ENCODE measurements at places on chromosomes 2 and 18.
A peak's percentile ranks its signal among the peaks of the same experiment; 100 is the strongest.

DNA sequence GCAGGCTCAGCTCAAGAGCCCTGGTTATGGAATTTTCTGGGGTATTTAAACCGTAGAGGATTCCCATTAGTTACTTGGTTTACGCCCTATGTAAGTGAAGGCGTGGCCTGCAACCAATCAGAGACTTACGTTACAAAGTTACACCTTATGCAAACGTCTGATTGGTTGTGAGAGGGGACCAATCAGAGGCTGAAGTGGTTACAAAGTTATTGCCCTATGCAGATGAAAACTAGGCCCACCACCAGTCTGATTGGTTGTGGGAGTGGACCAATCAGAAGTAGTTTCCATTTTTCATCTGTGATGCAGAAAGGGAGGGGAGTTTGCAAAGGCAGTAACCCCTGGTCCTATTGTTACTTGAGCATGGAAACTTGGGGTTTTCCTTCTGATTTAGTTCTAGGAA is 49.1 kb downstream of the DLGAP1 start:
- DNase-seq = no peak

DNA sequence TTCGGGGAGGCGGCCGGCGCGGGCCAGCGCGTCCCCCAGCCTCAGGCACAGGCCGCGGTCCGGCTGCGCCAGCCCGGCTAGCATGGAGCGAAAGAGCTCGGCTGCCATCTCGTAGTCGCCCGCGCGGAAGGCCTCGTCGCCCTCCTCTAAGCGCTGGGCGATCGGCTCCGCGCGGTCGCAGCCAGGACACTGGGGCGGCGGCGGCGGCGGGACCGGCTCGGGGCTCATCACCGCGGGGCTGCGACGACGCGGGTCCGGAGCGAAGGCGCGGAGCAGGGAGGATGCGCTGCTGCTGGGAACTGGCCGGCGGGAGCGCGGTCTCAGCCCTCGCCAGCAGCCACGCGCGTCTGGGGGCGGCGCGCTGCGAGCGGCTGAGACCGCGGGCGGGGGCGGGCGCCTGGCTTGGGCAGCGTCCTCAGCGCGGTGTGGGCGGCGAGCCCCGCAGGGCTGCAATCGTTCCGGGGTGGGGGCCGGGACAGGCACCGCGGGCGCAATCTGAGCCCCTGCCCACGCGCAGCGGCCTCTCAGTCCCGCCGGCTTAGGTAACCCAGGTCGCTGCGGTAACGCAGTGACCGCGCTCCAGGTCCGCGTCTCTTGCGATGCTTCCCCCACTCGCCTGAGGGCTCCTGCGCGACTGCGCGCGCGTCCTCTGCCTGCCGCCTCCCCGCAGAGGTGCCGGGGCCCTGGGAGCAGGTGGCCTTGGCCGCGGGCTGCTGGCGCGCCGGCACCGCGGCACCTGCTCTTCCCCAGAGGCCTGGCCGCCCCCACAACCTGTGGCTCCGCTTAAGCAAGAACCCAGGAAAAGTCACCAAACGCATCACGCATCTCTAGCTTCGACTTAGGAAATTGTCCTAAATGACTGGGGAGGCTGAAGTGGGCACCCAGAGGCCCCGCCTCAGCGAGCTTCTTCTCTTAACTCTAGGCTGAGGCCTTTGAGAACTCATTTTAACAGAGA is at the start of gene LONRF2:
Gene LONRF2, minus strand, starts transcription at position 636 of the 955 bp plus-strand sequence. Its CDS starts 408 bp downstream, at position 228.
- no peak for DNase-seq

DNA sequence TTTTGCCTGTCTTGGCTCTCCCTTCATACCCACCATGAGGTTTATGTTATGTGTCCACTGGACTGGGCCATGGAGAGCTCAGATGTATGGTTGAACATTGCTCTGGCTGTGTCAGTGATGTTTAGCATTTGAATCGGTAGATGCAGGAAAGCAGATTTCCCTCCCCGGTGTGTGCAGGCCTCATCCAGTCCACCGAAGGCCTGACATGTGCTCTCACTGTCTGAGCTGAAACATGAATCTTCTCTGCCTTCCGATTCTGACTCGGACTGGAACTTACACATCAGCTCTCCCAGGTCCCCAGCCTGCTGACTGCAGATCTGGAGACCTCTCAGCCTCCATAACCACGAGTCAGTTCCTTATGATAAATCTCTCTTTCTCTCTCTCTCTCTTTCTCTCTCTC is 72.4 kb upstream of the SLC66A3 start:
- DNase-seq = no peak

DNA sequence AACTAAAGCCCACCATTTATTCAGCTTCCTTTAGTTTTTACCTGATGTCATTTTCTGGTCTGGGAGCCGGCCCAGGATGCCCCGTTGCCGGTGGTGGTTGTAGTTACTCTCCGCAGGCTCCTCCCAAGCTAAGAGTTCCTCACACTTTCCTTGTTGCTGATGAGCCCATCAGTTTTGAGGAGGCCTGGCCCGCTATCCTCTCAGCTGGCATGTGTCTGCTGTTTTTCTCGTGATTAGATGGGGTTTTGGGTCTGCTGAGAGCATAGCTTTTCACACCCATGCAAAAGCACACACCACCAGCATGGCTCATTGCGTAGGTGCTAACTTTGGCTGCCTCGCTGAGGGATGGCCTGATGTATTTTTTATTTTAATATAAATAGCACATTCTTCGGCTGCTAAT is 72.1 kb downstream of the PSMG2 start:
- DNase-seq = peak; percentile 16

DNA sequence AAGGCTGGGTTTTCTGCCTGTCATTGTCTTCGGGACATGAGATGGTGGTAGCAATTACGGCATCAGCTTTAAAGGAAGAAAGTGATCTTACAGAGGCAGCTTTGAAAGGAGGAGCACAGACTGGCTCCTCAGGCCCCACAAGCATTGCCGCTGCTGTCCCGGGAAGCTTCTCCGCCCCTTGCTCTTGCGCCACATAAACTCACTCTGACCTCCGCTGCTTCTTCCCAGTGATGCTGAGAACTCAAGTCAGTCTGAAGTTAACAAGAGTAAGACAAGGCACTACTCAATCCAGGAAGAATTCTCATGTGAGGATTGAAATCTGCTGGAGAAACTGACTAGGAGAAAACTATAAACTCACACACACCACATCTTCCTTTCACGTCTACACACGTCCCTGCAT is 112.4 kb upstream of the RIOK3 start:
- no peak for DNase-seq

DNA sequence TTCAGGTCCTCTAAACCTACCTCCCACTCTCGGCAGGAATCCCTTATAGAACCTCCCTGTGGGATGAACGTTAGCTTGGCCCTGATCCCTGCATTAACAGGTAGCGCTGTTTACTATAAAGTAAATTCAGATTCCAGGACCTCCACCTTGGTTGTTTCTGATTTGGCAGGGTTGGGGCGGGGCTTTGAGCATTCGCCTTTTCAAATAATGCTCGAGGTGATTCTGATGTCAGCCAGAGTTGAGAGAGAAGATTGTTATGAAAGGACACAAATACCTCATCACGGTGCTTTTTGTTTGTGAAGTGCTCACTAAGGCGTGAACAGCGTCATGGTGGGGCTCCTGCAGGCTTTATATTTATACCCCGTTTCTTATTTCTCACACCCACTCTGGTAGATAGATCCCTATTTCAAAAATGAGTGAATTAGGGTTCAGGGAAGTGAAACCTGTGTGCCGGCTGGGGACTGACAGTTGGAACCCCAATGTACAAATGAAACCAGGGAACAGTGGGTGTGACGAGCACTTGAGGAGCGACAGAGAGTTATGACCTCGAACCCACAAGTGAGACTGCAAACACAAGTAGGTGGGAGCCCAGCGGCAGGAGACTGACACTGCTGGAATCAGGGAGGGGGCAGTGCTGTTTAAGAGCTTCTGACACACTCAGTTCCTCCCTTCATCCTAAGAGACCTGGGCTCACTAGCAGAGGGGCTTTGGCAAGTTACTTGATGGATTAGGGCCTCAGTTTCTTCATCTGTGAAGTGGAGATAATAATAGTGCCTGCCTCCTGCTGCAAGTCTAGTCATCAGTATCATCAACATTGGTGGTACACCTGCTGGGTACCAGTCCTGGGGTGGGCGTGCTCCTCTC is 14.2 kb upstream of the CXCR4 start:
- DNase-seq = no peak

Measured in SJSA1 (cell line).